ENCODE measurements at places on chromosomes 2 and 18.

DNA sequence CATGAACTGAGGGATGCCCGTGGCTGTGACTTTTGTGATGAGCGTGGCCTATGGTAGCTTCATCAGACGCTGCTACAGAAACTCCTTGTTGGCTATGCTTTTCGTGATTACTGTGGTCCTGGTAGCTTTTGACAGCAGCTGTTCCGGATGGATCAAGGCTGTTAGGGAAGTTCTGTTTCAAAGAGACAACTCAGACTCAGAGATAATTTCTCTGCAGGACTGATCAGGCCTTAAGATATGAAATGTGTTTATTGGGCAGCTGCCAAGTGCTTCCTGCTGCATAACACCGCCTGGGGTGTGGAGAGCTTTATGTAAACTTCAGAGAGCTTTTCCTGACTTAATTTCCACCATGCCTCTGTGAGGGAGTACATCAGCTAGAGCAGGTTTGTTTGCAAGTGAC, 243.8 kb downstream of the TSN start:
- DNase-seq = no peak

DNA sequence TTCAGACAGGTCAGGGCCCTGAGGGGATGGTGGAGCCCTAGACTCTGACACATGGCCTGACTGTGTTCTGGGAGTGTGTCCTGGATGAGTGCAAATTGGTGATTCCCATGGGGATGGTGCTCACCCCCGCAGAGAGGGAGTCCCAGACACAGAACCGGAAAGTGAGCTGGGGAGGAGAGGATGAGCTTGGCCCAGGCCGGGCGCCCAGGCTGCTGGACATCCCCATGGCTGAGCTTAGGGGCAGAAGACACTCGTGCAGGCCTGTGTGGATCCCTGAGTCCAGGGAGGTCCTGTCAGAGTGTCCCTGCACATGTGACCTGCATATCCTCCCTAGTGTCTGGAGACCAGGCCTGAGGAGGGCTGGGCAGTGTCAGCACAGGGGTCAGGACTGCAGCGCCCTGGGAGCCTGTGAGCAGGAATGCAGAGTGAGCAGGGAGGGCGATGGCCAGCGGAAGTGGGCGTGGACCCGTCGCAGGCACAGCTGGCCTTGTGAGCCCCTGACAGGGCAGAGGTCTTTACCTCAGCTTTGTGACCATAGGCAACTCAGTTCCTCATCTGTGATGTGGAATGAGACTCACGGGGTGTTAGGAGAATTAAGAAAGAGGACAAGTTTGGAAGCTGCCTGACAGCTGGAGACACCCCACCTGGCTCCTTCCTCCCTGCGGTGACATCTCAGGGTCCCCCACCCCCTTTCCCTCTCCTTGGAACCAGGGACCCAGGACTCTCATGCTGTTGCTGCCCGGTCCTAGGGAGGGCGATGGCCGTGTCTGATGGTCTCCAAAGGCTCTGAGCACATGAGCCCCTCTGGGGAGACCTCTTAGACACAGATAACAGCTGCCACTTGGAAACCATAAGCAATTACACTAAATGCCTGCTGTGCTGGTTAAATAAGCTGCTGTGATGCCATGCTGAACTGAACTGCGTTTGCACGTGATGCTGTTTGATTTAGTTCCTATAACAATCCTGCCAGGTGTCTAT, 62.6 kb upstream of the HS6ST1 start:
- no peak for DNase-seq

DNA sequence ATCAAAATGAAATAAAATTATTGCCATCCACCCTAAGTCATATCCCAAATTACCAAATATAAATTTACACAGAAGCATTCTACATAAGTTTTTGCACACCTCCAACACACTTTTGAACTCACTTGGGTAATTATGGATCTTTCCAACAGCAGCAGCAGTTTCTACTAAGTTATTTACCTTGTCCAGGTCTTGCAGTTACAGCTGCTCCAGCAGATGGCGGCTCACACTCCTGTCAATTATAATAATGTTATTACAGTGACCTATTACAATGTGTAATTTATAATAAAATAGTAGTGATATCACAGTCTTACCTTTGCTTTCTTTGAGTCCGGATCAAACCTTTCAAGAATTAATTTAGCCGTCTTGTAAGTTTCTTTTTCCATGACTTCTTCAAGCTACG, 37.9 kb downstream of the LNPK start:
- no peak for DNase-seq

DNA sequence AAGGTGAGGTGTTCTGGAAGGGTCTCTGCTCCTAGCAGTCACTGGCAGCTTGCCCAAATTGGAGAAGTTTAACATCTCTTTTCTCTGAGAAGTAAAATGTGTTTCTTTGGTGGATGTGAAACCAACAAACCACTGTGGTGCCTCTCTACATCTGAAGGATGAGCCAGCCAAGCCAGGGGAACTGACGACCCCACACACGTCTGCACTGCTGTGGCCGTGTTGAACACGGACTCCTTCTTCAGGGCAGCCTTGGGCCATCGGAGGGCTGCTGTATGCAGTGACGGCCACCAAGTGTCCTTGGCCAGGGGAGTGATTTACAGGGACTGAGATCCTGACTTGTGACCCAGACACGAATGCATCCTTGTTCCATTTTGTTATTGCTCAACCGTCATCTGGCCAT, 207.8 kb downstream of the ACKR3 start:
- no peak for DNase-seq

- DNase-seq = no peak
These were observed 33.5 kb upstream of the CERS6 start for GRCh38 chr2:168422584-168422983.

- DNase-seq = no peak
These were observed 31.0 kb upstream of the GALNT3 start for GRCh38 chr2:165825041-165825440.

All from inflammatory macrophage treated with lipopolysaccharide for 4 hours (primary cell).